Keratinocyte (primary cell): ENCODE measurements at places on chromosomes 5 and 9. TPM values are rescaled to one million over a fixed set of nuclear protein-coding genes. Genes with fewer than 3 reads are reported as not detected.
A peak's percentile ranks its signal among the peaks of the same experiment; 100 is the strongest.

DNA sequence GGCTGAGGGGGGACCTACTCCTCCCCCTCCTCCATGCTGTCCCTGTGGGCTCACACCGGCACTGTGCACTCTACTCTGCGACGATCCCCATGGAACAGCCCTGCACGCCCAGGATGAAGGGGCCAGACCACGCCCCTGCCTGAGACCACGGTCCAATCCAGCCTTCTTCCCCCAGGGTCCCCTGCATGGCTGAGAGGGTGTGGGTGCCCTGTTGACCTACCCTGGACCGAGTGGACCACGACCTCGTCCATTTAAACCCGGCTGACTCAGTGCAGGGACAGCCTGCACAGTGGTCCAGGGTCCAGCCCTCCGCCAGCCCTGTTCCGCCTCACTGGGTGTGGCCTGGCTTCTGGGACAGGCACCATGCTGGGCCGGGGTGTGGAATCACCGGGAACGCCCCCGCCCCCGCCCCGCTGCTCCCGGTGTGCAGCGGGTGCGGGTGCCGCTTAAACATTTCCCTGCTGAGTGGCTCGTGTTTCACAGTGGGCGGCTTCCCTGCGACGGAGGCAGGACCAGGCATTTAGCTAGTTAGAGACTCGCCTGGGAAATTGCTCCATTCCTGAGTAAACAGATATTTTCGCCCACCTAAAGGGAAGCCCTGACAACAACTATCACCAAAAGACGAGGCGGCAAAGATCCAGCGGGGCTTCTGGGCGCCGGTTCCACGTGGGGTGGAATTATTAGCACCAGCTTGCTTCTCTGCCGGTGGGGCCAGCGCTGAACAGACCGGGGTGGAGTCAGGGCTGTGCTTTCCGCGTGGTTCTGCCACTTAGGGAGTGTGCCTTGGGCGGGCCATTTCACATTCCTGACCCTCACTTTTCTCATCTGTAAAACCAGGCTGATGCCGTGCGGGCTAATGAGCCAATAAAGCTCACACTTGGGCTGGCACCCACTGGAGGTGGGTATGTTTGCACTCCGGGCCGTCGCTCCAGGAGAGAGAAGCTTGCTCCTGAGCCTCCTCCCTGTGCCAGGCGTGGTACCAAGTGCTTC, 22.6 kb downstream of the DBH start:
- DNase-seq: no peak

DNA sequence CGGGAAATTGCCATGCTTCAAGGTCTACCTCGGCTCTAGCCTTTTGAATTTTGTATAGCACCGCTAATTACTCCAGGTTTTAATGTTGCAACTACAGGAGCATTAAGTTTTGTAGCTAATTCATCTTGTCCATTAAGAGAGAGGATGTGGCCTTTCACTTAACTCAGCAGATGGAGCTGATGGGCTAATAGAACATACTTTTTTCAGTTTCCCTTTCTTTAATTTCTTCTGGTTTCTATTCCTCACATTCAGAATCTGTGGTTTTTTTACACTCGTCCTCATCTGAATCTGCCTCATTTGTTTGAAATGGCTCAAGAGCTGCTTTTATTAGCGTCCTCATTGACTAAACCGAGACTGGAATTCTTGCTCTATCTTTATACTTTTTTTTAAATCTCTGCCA, 2085.7 kb upstream of the C9orf72 start:
- no peak for DNase-seq

GRCh38 chr9:115632391-115632790, 514.4 kb upstream of the TNC start:
- DNase-seq: no peak

GRCh38 chr9:107240260-107240659, 42.8 kb upstream of the RAD23B start:
- DNase-seq: no peak

GRCh38 chr5:78504704-78505677, 143.6 kb downstream of the LHFPL2 start:
- peak; percentile 61 for DNase-seq

DNA sequence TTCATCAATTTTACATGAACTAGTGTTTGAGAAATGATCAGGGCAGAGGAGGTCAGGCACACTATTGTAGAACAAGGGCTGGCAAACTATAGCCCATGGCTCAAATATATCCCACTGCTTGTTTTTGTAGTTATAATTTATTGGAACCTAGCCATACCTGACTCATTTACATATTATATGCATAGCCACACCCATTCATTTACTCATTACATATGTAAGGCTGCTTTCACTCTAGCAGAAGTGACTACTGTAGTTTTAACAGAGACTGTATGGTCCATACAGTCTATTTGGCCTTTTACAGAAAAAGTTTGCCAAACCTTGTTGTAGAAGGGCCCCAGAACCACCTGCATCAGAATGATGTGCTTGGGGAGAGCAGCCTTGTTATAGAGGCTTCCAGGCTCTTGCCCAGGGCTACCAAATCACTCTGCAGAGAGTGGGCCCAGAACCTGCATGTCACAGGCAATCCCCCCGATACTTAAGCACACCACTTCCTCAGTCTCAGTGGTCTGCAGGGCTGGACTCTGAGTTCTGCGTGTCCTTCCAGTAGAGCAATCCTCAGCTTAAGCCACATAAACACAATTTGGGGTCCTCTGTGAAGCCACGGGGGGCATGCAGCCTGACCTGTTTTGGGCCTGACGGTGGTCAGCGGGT, 6.7 kb downstream of the ANKS6 start:
- DNase-seq: no peak

FGF1 gene
- polyA plus RNA-seq: 1.0 to 2.4 TPM (median 1.8 TPM) in 3 replicates

VAV2 gene
- 16.4 to 32.1 TPM (median 18.2 TPM) in 3 replicates for polyA plus RNA-seq
